Fibroblast of skin of left biceps (primary cell): ENCODE measurements at places on chromosomes 2 and 18.

DNA sequence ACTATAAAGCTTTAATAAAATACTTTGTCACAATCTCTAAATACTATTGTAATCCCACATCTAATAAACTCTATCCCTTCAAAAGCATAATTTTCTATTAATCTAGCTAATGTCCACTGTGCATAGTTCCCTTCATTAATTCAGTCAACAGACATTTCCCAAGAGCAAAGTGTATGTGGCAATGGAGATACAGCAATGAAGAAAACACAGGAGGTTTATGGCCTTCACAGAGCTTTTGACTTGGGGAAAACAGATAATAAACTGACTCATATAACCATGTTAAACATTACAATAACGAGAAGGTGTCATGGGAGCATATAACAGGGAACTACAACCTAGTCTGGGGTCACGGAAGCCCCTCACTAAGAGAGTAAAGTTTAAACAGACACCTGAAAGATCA is 86.3 kb downstream of the SPIRE1 start:
- no peak for DNase-seq

DNA sequence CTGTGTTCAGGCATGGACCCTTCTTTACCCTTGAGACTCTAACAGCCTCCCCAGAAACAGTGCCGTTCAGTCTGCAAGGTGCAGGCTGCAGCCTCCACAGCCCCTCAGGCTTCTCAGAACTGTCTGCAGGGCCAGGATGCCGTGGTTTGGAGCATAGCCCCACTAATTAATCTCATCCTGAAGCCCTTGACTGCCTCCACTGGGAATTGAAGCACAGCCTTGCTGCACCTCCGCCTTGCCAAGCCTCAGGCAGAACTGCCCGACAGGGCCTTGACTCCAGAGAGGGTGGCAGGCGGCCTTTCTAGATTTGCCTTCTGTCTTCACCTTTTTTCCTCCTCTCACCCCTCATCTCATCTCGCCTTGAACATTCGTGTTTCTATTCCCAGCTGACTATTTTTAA is 119.8 kb downstream of the NRP2 start:
- no peak for DNase-seq

DNA sequence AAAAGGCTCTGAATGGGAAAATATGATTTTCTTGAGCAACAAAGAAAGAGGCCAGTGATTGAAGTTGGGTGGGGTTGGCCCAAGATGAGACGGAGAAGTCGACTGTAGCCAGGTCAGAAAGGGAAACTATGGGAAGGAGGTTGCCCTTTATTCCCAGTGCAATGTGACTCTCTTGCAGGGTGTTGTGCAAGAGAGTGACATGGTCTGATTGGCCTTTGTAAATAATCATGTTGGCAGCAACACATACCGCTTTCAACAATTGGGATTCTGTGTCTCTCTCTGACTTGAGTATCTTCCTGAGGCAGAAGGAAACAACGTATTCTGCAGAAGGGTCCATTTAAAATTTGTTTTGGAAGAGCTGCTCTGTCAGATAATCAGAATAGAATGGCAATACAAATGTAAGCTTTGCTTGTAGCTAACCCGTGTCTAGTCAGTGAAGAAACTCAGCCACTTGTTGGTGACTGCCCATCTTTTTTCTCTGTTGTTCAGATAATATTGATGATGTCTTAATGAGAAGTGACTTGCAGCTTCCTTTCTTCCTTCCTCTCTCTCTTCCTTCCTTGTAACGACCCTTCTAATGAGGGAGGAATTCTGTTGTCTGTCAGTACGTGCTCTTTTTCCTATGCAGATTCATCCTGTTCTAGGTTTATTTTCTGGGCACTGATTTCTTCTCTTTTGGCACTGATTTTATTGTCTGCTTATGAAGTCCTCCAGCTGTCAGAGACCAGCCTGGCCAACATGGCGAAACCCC is 311.0 kb upstream of the FAM98A start:
- no peak for DNase-seq

- no peak for DNase-seq
These were observed 2109.8 kb upstream of the CELF4 start for GRCh38 chr18:39675368-39675767.

- no peak for DNase-seq
These were observed 90.5 kb downstream of the GALNT1 start for GRCh38 chr18:35671966-35672603.

GRCh38 chr2:128304715-128305554 is 13.7 kb downstream of the HS6ST1 start:
- DNase-seq, result peak; percentile 90

- DNase-seq, result peak; percentile 62
These were observed 32.3 kb downstream of the CHN1 start for GRCh38 chr2:174972924-174973323.

DNA sequence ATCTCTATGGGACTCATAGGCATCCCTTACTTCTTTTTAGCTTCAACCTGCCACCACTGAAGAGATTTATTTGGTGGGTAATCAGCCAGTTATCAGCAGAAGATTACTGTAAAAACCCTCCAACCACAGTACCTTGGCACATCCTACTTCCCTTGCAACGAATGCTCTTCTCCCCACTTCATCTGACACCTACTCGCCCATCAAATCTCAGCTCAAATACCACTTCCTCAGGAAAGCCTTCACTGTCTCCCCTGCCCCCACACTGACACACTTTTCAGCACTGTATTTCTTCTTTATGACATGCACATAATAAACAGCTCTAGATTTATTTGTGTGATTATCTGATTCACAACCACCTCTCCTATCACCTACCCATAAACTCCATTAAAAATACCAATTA is 3.1 kb downstream of the KDSR start:
- DNase-seq, result no peak

DNA sequence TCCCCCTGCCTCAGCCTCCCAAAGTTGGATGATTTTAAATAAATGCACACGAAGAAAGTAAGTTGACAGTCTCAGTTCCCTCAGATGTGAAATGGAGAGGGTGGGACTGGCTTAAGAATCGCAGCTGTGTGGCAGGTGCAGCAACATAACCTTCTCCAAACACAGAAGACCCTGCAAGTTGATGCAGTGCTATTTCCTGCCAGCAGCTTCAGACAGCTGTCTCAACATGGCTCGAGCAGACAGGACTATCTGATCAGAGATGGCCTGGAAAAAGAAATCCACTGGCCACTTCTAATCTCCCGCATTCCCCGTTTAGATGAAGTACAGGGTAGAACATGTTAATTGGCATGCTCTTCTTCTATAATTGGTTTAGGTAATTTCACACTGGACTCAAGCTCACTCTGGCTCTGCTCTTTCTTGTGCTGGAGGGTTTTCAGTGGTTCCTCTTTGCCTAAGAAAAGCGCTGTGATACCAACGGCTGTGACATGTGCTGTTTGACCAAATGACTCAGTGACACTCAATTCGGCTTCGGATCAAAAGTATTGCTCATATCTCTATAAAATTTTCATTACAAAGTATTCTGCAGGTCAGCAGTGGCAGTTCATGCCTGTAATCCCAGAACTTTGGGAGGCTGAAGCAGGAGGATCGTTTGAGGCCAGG is 40.2 kb downstream of the MYOM1 start:
- DNase-seq, result no peak

GRCh38 chr2:168698969-168699368 is 103.5 kb upstream of the NOSTRIN start:
- no peak for DNase-seq

GRCh38 chr2:207952564-207953345 is 72.6 kb downstream of the PLEKHM3 start:
- DNase-seq, result no peak

GRCh38 chr2:241885946-241886643 is 16.6 kb downstream of the RTP5 start:
- no peak for DNase-seq

GRCh38 chr18:74493689-74494088 is 2.5 kb upstream of the CNDP2 start:
- DNase-seq, result no peak

DNA sequence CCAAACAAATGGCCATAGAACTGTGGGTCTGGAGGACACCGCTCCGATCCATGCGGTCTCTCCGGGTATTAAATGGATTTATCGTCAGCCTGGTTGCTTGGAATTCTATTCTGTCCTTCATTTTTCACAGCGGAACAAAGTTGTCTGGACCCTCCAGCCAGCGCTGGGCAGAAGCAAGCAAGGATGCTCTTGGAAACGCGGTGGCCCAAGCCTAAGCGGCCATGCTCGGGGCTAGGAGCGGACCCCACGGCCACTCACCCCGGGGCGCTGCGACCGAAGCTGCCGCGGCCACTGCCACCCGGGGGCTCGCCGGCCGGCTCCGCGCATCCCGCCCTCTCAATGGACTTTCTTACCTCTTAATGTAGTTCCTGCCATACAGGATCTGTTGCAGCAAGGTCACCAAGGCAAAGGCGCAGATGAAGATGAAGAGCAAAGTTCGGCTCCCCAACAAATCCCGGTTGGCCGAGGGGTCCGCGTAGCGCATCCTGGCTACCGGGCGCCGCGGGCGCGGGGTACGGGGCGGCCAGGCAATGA is 761 bp downstream of the ST8SIA5 start:
- no peak for DNase-seq

DNA sequence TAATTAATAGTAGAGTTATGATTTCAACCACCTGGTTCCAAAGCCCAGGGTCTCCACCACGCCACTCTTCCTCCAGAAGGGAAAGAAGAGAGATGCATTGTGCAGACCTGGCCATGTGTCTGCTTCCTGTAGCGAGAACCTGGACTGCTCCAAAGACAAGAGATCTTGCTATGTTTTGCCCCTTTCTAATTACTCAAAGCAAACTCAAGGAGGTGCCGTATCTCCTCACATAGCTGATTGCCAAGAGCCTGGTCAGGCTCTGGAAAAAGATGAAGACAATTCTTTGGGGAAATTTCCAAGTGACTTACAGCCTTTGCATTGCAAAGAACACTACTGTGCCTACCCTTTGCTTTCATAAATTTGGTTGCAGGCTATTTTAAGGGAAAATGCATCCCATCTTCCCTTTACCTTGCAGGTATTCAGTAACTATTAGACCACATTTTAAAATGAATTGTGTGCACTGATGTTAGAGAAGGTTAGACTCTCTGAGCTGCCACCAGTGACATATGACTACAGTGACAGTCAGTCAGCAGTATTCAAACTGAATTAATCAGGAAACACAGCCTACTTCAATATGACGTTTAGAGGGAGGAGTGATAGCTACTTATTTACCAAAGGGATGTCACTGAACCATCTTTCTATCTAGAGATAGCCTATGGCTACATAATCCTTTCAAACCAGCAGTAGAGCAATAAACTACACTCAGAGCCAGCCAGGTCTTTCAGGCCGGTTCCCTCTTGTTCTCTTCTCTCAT is 842.1 kb upstream of the FANCL start:
- no peak for DNase-seq

- DNase-seq, result peak; percentile 85
These were observed 206.7 kb downstream of the TCF4 start for GRCh38 chr18:55381277-55381676.

- DNase-seq, result no peak
These were observed 39.1 kb downstream of the SLC3A1 start for GRCh38 chr2:44314362-44314761.

DNA sequence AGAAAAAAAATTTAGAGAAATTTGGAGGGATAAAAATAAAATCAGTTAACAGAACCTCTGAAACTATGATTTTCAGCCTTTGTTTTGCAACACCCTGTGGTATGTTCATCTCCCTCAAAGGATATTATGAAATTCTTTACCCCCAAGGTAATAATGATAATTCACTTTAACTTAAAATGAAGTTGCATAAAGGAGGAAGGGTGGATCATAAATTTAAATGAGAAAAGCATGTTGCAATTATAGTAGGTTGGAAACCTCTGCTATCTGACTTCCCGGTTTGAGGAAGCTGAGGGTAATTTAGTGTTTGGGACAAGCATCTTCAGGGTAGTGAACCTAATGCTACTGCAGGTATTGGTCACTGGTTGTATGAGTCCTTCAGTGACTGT is 102.9 kb downstream of the BABAM2 start:
- DNase-seq, result peak; percentile 22

DNA sequence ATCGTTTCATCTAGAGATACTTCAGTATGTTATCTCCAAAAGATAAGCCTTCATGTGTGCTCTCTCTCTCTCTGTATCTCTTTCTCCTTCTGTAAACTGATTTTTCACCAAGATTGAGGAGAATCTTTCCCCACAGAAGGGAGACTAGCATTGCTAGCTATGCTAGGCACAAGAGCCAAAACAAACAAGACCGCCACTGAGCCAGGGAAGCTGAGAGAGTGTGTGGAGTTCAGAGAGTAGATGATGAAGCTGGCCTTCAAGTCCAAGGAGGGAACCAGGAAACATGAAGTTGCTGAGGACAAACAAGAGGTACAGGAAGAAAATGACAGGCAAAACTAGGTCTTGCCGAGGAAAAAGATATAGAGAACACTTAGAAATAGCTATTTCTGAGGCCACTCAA is 23.4 kb downstream of the DAPL1 start:
- no peak for DNase-seq

DNA sequence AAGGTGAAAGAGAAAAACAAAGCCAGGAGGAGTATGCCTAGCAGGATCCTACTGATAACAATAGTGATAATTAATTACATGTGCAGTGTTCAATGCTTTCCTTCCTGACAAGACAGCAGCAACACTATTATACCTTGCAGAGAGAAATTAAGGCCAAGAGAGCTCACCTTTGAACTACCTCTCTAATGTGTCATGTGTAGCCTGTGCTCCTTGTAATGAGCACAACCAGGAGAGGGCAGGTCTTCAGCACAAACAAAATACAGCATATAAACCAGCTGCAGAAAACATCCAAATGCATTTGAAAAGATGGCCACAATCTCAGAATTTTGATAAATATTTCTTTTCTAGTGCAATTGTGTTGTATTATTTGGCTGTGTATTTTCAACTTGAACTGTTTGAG is 1425.7 kb downstream of the DSC3 start:
- DNase-seq, result no peak

DNA sequence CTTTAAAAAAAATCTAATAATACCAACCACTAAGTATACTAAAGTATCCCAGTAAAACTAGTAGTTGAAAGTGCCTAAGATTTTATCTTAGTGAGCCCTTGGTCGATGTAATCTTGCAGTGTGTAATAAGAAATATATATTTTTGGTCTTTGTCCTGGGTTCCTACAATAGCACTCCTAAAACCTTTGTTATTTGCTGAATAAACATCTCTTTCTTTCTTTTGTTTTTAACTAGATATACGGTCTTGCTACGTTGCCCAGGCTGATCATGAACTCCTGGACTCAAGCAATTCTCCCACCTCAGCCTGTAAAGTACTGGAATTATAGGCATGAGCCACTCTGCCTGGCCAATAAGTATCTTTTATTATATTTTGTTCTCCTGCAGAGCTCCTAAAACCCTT is 2.4 kb upstream of the TP53I3 start:
- DNase-seq, result no peak
